ENCODE measurements at places on chromosomes 16 and 17.

DNA sequence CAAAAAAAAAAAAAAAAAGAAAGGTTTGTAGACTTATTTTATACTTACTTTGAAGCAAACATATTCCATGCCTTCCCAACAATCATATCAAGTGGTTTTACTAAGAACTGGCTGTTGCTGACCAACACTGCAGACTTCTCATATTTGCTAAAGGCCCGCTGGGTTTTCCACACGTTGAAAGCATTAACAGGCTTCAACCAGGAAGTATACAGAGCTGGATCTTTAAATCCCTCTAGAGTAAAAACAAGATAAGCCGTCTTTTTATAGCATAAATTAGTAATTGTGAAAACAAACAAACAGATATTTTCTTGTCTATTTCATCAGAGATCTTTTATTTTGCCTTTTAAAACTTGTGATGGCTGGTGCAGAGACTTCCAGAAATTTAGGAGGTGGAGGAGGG lies 29.1 kb downstream of the TUBD1 start:
- no peak for DNase-seq

DNA sequence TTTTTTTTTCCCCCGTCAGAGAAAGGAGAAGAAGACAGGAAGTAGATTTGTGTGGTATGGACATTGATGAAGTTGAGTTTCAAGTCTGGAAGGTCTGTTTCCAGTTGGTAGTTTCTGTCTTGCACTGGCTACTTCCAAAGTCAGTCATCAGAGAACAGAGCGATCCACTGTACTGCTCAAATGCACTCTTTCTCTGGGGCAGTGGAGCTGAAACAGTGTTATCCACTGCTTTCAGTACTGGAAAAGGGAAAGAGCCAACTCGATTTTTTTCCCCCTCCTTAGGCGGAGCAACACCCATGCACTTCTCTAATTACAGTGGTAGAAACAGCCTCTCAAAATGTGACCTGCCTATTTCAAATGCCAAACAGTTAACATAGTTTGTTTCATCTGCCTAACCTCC lies 7.4 kb downstream of the PRKCA start:
- DNase-seq, result no peak

DNA sequence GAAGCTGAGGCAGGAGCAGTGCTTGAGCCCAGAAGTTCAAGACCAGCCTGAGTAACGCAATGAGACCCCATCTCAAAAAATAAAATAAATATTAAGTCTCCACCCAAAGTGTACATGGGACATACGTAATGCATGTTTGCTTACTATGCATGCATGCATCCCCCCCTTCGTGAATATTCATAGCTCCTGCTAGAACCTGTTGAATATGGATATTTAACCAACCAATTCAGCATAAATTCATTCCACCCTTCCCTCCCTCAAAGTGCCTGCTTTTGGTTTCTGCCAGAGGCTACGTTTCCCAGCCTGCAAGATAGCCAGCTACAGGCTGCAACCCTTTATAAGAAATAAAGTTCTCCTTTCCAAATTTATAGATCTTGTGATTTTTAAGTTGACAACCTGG lies 12.9 kb upstream of the PSMD7 start:
- no peak for DNase-seq

- DNase-seq, result no peak
Observed at GRCh38 chr17:78777881-78778280, 4.2 kb downstream of the CYTH1 start.

GRCh38 chr17:12406623-12407215 lies 259.0 kb upstream of the MYOCD start:
- DNase-seq, result no peak

Measured in NCI-H1417 (cell line).